ENCODE measurements at places on chromosomes 13 and 19. TPM values are rescaled to one million over a fixed set of nuclear protein-coding genes. Genes with fewer than 3 reads are reported as not detected.

GRCh38 chr19:9641810-9642209 lies 20.8 kb upstream of the ZNF561 start:
- peaks cover 12% of the 10 kb centered on the region for H3K36me3 ChIP-seq
- H3K4me1 ChIP-seq: no peaks in the 10 kb centered on the region

- DNase-seq: peak; percentile 52
- H3K4me3 ChIP-seq: peak overlapping the region; percentile 46
- H3K27me3 ChIP-seq: peaks cover 54% of the 10 kb centered on the region
- H3K4me1 ChIP-seq: peaks cover 10% of the 10 kb centered on the region
Measured at GRCh38 chr19:55353803-55354697, 469 bp downstream of the COX6B2 start.

DNA sequence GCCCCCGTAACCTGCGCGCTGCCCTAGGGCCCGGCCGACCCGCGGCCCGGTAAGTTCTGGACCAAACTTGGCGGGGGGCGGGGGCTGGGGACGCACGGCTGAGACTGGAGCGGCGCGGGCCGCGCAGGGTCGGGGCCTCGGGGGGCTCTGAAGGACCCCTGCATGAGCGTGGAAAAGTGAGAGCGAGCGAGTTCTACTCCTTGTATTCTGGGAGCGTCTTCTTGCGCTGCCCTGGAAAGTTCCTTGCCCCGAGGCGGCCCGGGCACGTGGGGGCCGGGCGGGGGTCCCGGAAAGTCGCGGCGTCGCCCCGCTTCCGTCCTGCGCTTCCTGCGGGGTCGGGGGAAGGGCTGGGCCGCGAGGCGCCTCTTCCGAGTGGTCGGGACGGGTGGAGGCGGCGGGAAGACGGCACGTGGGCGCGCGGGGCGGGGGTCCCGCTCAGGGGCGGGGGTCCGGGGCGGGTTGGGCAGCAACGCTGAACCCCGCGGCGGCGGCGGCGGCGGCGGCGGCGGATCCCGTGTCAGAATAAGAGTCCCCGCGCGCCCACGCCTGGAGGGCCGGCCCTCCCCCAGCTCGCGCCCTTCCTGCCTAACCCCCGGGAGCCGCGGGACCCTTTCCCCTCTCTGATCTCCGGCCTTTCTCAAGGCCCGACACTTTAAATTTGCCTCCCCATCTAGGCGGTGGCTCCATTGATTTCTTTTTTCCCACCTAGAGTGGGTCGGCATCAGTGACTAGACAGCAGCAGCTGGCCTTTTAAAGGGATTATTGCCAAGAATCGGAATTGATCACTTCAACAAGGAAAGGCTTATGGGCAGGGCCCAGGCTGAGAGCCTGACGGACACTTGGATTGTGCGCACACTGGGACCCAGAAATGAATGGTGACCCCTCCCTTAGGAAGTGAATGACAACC lies 749 bp downstream of the GATAD2A start:
- peak; percentile 63 for DNase-seq
- peak overlapping the region; percentile 66 for H3K4me3 ChIP-seq
- peak overlapping the region; percentile 95 for H3K27ac ChIP-seq
- no peaks in the 10 kb centered on the region for H3K27me3 ChIP-seq

GRCh38 chr13:110454956-110455355 lies 106.6 kb downstream of the RAB20 start:
- peak; percentile 45 for DNase-seq
- no peak overlapping the region for H3K4me3 ChIP-seq
- H3K27ac ChIP-seq: no peak overlapping the region

GRCh38 chr13:103184413-103184812 lies 118.2 kb upstream of the SLC10A2 start:
- H3K27me3 ChIP-seq: no peaks in the 10 kb centered on the region
- H3K27ac ChIP-seq: no peak overlapping the region
- DNase-seq: no peak
- H3K36me3 ChIP-seq: no peaks in the 10 kb centered on the region
- no peaks in the 10 kb centered on the region for H3K4me1 ChIP-seq

GRCh38 chr13:98348466-98349200 lies 171.6 kb upstream of the RNF113B start:
- H3K4me1 ChIP-seq: no peaks in the 10 kb centered on the region
- H3K27ac ChIP-seq: no peak overlapping the region
- no peak for DNase-seq

GRCh38 chr13:31853643-31854326 lies 114.5 kb downstream of the RXFP2 start:
- H3K36me3 ChIP-seq: no peaks in the 10 kb centered on the region
- no peak overlapping the region for H3K27ac ChIP-seq
- DNase-seq: no peak
- H3K27me3 ChIP-seq: no peaks in the 10 kb centered on the region
- no peak overlapping the region for H3K4me3 ChIP-seq

DNA sequence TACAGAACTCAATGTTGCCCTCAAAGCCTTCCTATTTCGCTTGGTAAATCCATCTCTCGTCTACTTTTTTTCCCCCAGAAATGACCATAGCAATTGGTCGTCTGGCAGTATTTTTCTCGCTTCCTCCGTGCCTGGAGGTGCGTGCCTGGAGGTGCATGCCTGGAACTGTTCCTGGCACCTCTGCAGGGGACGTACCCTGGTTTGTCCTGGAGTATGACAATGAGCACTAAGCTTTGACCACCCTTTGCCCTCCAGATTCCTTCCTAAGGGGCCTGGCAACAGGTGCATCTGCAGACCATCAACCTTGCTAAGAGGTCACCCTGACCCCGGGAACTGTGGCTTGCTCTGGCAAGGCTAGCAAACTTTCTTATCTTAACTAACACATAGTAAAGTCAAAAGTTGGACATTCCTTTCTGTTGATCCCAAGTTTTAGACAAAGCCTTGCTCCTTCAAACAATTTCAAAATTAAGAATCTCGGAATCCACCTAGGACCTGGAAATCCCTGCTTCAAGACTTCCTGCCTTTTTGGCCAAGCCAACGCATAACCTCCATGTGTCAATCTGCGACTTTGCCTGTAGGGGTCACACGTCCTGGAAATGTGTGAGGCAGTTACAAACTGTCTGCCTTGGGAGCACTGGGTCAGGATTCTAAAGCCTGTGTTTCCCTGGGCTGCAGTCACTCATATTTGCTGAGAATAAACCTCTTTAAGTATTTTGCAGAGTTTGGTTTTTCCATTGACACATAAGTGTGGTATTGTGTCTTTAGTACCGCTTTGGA lies 28.8 kb upstream of the TUBGCP3 start:
- H3K4me3 ChIP-seq: no peak overlapping the region
- no peaks in the 10 kb centered on the region for H3K36me3 ChIP-seq
- no peak for DNase-seq
- H3K27me3 ChIP-seq: no peaks in the 10 kb centered on the region
- no peak overlapping the region for H3K27ac ChIP-seq

DNA sequence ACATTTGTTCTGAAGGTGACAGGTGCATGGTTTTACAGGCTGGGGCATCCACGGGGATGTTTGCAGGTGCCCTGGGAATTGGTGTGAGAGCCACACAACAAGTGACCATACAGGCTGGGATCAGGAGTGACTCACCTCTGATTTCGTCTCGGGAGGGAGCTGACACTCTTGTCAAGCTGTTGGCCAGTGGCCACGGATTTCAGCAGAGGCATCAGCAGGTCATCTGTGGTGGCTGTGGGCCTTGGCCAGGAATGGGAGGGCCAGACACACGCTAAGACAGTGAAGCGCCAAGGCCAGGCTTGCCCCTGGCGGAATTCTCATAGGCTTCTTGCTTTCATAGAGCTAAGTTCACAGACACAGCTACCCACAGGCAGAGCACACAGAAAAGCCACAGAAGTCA lies 108.6 kb downstream of the HSPH1 start:
- H3K27me3 ChIP-seq: no peaks in the 10 kb centered on the region
- H3K4me1 ChIP-seq: peaks cover 4% of the 10 kb centered on the region

DNA sequence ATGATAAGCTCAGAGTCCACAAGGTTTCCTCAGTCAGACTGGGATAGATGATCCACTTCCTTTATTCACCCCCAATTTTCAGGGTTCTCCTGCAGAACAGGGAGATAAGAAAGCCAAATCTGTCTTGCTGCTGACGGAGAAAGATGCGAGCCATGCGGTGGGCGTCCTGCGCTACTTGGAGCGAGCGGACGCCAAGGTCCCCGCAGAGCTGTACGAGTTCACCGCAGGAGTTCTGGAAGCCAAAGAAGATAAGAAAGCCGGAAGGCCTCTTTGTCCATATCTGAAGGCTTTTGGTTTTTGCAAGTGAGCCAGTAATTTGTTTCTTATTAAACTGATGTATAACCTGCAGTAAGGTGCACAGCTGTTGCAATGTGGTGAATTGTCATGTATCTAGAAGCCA lies 66.7 kb downstream of the SLC7A9 start:
- DNase-seq: no peak
- no peak overlapping the region for H3K27ac ChIP-seq
- no peaks in the 10 kb centered on the region for H3K4me1 ChIP-seq

DNA sequence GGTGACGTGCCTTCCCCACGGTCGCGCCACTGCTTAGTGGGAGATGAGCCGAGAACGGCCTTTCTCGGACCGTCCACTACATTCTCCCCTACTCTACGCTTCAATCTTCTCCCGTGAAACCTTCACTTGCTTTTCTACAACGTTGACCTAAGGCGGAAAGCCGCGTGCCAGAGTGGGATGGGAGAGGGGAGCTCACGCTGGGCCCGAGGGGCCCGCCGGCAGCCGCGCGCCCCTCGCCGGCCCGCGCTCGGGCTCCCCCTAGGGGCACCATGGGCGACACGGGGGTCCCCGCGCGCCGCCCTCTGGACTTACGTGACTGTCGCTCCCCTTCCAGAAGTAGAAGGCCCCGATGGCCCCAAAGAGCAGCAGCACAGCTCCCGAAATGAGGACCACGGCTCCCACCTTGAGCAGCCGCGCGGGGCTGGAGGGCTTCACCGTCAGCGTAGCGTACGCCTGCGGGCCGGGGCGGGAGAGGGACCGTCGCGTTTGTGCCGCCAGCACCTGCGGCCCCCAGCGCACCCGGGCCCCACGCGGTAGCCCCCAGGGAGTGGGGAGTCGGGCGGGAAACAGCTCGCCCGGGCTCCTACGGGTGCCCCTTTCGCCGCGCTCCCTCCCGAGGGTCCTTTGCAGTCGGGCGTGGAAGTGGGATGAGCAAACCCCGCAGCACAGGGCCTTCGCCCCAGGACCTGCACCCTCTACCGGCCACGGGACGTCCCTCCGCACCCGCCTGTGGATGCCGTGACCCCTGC lies 727 bp downstream of the CNMD start:
- H3K4me3 ChIP-seq: peak overlapping the region; percentile 37
- H3K4me1 ChIP-seq: peaks cover 14% of the 10 kb centered on the region
- H3K36me3 ChIP-seq: no peaks in the 10 kb centered on the region

GRCh38 chr19:38742906-38743305 lies 1.4 kb downstream of the CAPN12 start:
- H3K27ac ChIP-seq: no peak overlapping the region
- no peaks in the 10 kb centered on the region for H3K4me1 ChIP-seq
- no peak for DNase-seq
- no peaks in the 10 kb centered on the region for H3K36me3 ChIP-seq
- no peaks in the 10 kb centered on the region for H3K27me3 ChIP-seq
- no peak overlapping the region for H3K4me3 ChIP-seq

- no peak overlapping the region for H3K4me3 ChIP-seq
- no peaks in the 10 kb centered on the region for H3K27me3 ChIP-seq
- no peaks in the 10 kb centered on the region for H3K4me1 ChIP-seq
- no peak for DNase-seq
- H3K27ac ChIP-seq: no peak overlapping the region
Measured at GRCh38 chr13:90365130-90365529, 982.4 kb upstream of the MIR17HG start.

DNA sequence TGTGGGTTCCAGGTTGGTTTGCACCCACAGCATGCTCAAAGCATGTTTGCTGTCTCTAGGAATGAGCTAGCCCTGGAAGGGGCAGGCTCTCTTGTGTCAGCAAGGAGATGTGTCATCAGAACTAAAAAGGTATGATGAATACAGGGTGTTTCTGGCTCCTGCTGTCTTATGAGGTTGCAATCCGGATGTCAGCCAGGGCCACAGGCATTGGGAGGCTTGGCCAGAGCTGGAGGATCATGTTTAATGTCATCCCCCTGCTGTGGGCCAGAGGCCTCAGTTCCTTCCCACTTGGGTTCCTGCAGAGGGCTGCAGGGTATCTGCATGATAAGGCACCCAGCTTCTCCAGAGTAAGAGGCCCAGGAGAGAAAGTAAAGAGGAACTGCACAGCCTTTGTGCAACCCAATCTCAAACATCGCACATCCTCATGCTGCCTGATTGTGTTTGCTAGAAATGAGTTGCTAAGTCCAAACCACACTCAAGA lies 193.6 kb downstream of the COL4A1 start:
- H3K36me3 ChIP-seq: no peaks in the 10 kb centered on the region
- no peak overlapping the region for H3K4me3 ChIP-seq
- no peak overlapping the region for H3K27ac ChIP-seq
- no peaks in the 10 kb centered on the region for H3K27me3 ChIP-seq

- H3K36me3 ChIP-seq: peaks cover 14% of the 10 kb centered on the region
- no peak overlapping the region for H3K4me3 ChIP-seq
- H3K27me3 ChIP-seq: no peaks in the 10 kb centered on the region
- peaks cover 8% of the 10 kb centered on the region for H3K4me1 ChIP-seq
- H3K27ac ChIP-seq: no peak overlapping the region
Measured at GRCh38 chr13:114112231-114112825, 20.1 kb downstream of the RASA3 start.

- no peak for DNase-seq
- H3K27me3 ChIP-seq: no peaks in the 10 kb centered on the region
- no peak overlapping the region for H3K27ac ChIP-seq
- H3K4me1 ChIP-seq: no peaks in the 10 kb centered on the region
- no peak overlapping the region for H3K4me3 ChIP-seq
Measured at GRCh38 chr13:43425234-43425633, 361.5 kb downstream of the ENOX1 start.

OR10H3 gene
- not detected for total RNA-seq

FGF22 gene
- 0.20 TPM for total RNA-seq

MVB12A gene
- total RNA-seq: 33.4 TPM

RXFP2 gene
- not detected for total RNA-seq

STARD13 gene
- total RNA-seq: 31.9 TPM

ZNF568 gene
- 12.1 TPM for total RNA-seq

BRCA2 gene
- 0.20 TPM for total RNA-seq

ZNF154 gene
- 1.4 TPM for total RNA-seq

ANGPTL8 gene
- total RNA-seq: not detected

All from heart left ventricle (tissue), 16 donors.